CD4-positive, alpha-beta T cell treated with Interleukin-21 for 1 hour (primary cell): ENCODE measurements at places on chromosomes 1 and 21.
A peak's percentile ranks its signal among the peaks of the same experiment; 100 is the strongest.

GRCh38 chr1:236281654-236282424 is at the start of gene ERO1B:
TSS of gene ERO1B (minus strand) at chr1:236281958. CDS start at chr1:236281783, 175 bp downstream.
- peak; percentile 97 for DNase-seq

DNA sequence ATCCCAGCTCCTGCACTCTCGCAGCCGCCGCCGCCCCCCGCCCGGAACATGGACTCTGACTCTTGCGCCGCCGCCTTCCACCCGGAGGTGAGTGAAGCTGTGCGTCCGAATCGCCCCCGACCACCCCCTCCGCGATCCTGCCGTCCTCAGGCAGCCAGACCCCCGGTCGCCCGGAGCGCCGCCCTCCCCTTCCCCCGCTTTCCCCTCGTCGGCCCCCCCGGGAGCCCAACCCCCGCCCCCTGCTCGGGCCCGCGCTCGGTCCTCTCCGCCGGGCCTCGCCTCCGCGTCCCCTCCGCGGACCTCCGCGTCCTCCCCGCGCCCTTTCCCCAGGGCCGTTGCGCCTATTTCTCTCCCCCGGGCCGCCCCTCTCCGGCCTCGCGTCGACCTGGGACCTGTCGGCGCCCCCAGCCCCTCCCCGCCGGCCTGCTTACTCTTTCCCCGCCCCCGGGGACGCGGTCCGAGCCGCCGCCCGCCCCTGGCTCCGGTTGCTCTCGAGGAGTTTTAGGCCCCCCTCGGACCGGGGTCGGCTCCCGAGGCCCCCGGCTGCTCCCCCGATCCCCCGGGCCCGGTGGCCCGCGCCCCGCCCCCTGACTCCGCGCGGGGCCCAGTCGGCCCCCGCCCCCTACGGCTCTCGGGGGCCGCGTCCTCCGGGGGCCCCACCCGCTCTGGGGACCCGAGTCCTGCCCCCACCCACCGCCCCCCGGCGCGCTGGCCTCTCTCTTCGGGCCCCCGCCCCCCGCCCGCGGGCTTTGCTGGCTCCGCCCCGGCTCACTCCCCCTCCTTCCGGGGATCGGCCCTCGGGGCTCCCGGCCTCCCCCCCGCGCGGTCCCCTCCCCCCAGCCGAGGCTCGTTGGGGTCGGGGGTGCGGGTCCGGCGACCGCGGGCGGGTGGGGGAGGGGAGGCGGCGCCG is 743 bp downstream of the PHF13 start:
- peak; percentile 61 for DNase-seq

- no peak for DNase-seq
Observed at GRCh38 chr1:218294546-218294945, 9.5 kb downstream of the RRP15 start.

DNA sequence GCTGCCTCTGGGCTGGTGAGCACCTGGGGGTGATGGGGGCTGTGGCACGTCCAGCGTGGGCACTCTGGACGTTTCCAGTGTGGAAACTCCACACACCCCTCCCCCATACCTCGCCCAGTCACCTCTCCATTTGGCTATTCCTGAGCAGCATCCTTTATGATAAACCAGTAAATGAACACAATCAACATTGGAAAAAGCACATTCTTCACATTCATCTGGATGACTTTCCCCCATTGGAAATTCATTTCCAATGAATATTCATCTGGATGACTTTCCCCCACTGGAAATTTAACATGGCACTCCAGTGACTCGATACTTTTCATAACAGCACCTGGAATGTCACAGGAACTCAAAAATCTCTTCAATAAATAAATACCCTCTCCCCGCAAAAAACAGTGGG is 104.8 kb upstream of the KRTAP19-8 start:
- no peak for DNase-seq

DNA sequence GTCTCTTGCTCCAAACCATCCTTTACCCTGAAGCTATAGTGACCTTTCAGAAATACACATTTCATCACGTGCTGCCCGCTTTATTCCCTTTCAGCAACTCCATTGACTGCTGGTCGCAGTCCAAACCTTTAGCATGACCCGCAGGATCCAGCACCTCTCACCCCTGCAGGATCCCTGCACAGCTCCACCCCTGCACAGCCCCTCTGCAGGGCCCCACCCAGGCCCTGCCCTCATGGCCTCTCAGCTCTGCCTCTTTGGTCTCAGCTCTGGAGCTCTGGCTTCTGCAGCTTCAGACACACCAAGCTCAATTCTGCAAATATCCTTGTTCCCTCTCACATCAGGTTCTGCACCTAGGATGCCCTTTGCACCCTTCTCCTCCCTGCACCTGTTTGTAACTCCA is 264.9 kb upstream of the C1orf174 start:
- no peak for DNase-seq

DNA sequence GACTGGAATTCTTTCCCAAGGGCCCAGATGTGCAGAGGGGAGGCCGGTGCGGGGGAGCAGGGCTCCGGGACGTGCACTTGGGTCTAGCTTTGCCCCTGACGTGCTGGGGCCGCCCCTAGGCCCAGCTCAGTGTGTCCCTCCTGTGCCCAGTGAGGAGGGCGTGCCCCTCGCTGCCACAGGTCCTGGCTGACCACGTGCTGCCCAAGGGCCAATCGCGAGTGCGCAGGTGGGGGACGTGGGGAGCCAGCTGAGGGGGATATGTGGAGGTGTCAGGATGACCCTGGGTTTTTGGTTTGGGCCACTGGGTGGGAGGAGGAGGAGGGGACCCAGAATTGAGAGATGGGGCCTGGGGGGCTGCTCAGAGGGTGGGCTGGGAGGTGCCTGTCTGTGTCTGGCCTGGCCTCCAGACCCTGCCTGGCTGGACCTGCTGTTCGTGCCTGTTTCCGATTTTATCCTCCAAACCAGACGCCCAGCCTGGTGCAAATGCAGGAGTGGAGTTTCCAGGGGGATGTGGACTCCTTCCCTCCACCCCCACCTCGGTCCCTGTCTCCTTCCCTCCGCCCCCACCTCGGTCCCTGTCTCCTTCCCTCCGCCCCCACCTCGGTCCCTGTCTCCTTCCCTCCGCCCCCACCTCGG is 6.1 kb upstream of the RNF223 start:
- DNase-seq: no peak

DNA sequence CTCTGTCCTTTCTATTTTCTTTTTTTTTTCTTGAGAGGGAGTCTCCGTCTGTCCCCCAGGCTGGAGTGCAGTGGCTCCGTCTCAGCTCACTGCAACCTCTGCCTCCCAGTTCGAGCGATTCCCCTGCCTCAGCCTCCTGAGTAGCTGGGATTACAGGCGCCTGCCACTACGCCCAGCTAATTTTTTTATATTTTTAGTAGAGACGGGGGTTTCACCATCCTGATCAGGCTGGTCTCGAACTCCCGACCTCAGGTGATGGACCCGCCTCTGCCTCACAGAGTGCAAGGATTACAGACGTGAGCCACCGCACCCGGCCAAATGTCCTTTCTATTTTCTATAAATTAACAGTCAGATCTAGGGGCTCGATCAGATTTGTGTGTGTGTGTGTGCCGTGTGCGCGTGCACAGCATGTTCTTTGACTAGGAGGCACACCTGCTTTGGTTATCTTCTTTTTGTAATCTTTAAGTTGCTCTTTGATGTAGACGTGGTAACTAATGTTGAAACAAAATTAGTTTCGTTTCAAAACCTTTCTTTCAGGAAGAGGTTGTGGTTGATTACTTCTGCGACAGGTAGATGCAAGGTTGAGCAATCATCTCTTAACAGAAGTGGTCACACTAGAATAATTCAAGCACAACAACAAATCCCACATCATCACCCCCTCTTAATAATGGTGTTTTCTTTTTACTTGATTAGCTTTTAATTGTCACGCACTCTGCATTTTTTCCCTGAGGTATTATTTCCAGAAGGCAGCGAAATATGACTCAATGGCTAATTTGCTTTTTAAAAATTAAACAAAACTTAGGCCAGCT is 779 bp upstream of the DEGS1 start:
- DNase-seq: peak; percentile 81

GRCh38 chr1:162876751-162877150 is 15.8 kb upstream of the CCDC190 start:
- DNase-seq: no peak

- DNase-seq: no peak
Observed at GRCh38 chr1:214330222-214330621, 49.3 kb downstream of the SMYD2 start.

DNA sequence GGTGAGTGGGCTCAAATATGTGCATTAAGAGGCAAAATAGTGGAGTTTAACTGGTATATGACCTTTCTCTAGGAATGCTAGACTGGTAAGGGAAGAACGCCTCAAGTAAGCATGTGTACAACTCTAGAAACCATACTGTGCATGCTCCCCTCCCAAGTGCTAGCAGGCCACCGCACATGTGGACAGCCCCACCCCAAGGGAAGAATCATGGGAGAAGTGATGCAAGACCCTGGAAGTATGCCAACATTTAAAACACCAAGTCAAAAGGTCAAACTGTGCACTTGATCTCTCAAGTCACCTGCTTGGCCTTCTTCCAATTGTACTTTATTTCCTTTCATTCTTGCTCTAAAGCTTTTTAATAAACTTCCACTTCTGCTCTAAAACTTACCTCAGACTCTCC is 120.4 kb downstream of the WDR3 start:
- DNase-seq: no peak

DNA sequence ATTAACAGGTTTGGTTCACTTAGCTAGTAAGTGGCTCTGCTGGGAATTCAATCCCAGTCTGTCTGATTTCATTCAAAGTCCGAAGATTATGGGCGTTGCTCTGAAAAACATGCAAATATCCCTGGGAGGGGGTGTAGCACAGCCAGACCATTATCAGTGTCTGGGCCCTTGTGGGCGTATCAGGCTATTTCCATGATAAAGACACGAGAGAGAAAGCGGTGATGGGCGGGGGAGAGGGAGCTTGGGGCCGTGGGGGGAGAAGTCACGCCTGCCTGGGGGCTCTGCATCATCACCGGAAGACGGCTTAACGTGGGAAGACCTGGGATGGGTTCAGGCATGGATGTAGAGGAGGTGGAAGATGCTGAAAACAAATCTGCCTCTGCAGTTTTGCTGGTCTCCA is 25.8 kb downstream of the IL6R start:
- no peak for DNase-seq

- DNase-seq: no peak
Observed at GRCh38 chr1:246631426-246631825, 65.2 kb downstream of the CNST start.

- no peak for DNase-seq
Observed at GRCh38 chr1:166117776-166118175, 49.0 kb downstream of the FAM78B start.

DNA sequence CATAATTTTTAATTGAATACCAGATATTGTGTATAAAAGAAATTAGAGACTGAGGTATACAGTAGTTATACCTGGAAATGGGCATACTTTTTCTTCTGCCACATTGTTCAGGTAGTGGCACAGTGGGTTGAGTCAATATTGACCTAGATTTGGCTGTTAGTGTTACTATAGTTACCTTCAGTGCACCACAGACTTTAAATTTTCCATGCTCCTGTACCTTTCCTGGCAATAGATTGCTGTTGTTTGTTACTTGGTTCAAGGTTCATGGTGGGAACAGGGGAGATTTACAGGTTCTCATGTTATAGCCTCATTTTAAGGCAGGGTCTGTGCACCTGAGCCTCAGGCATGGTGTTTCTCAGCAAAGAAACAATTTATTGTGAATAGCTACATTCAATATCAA is 218.7 kb downstream of the LBR start:
- no peak for DNase-seq

DNA sequence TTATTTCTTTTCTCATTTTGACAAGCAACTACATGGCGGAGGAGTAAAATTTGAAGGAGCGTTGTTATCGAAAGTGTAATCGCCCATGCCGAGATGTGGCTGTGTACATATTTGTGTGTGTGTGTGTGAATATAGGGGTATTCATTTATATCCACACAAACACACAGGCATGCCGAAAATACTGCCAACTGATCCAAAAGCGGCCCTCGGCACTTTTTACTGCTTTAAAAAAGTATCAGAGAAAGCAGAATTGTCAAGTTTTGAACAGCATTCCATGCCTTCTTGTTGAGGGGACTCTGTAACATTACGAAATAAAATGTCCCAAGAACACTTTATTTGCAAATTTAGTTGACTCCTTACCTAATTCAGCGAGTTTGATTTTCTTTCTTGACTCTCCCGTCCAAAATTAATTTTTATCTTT is 1.1 kb downstream of the PBX1 start:
- DNase-seq: no peak

DNA sequence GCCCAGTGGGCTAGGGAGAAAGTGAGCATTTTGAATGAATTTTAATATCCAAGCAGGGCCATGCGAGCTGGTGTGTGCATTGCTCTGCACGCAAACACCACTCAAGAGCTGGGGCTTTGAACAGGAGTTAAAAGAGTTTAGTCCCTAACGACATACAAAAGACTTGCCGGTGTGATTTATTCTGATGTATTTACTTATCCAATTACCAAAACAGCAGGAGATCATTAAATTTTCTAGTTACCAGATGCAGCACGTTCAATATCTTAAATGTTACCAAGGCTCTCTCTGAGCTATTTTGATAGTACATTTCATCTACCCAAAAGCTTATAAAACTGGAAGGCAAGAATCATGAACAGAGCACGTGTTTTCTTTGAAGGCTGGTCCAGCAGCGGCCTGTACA is 30.0 kb upstream of the DMRTA2 start:
- no peak for DNase-seq

GRCh38 chr21:43850728-43851295 is 14.2 kb upstream of the AGPAT3 start:
- DNase-seq: no peak

DNA sequence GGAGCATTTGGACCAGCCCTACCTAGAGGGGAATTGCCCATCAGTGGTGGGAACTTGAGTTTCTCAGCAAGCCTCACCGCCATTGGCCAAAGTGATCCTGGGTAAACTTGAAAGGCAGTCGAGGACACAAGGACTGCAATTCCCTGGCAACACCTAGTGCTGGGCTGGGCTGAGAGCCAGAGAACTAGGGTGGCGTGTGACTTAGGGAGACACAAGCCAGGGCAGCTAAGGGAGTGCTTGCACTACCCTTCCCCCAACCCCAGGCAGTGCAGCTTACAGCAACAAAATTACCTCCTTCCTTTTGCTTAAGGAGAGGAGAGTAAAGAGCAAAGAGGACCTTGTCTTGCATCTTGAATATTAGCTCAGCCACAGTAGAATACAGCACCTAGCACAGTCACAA is 176.9 kb upstream of the PRMT6 start:
- DNase-seq: no peak

DNA sequence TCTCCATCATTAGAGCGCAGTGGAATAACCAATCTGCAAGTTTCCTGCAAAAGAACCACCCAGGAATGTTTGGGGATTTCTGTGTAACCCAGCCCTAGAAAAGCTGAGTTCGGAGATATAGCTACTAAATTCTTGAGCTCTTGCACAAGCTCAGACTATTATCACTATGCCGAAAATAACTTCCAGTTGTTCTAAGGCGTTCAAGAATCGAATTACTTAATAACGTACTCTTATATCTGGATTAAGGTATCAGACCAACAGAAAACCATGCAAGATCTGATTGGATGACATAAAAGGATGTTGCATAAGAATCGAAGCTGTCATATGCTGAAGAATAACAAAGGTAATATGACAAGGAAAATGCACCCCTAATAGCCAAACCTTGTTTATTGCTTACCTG is 7.5 kb upstream of the LAMC2 start:
- DNase-seq: no peak

- no peak for DNase-seq
Observed at GRCh38 chr1:245770156-245770555, 615.4 kb downstream of the KIF26B start.
